ENCODE measurements at places on chromosomes 2 and 18.

DNA sequence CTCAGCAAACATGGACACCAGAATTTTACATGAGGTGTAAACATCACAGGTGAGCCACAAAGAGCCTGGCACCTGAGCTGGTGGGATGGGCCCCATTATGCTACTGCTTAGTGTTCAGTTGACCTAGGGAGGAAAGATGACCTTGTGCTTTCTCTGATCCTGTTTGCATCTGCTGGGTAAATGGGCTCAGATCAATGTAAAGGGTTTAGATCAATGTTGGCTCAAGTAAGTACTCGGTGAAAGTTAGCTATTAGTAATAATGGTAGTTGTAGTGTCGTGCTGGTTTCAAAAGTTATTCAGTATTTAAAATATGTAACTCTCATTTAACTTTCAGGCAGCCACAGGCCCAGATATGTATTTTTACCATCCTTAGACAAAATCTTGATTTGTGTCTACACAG is 19.8 kb downstream of the ABHD3 start:
- DNase-seq: no peak

DNA sequence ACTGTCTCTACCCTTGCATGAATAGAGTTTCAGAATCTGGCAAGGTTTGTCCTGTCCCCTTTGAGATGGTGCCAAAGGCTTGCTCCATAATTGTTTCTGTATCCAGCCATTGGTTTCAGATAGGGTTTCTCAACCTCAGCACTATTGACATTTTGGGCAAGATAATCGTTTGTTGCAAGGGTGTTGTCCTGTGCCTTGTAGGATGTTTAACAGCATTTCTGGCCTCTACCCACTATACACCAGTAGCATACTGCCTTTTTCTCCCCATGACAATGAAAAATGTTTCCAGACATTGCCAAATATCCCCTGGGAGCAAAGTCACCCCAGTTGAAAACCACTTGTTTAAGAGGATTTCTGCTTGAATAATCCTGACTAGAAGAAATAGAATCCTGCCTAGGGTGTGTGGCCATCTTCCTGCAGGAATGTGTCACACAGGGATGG is 126.8 kb downstream of the CDC42EP3 start:
- no peak for DNase-seq

- peak; percentile 18 for DNase-seq
Observed at GRCh38 chr2:38146907-38147307, 71.0 kb upstream of the CYP1B1 start.

DNA sequence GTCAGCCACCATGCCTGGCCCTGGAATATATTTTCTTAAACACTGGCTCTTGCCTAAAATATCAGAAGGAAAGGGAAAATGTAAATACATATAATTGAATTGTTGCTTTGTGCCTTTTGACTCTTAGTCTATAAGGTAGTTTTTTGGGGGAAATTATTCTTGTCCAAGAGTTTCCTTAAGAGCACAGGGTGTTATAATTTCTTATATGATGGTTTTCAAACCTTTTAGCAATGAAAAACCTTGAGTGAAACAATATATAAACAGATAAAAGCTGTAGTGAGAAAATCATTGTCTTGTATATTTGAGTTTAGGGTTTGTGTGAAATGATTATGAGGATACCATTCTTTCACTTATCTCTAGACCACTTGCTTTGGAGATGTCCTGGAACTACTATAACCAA is 40.2 kb downstream of the DDX1 start:
- DNase-seq: no peak

DNA sequence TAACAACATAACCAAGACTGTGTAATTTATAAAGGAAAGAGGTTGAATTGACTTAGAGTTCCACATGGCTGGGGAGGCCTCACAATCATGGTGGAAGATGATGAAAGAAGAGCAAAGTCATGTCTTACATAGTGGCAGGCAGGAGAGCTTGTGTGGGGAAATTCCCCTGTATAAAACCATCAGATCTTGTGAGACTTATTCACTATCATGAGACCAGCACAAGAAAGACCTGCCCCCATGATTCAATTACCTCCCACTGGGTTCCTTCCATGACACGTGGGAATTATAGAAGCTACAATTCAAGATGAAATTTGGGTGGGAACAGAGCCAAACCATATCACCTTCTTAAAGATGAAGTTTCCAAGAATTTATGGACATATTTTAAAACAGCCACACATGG is 2.5 kb upstream of the IL36RN start:
- DNase-seq: no peak

- no peak for DNase-seq
Observed at GRCh38 chr2:8790739-8791162, 46.7 kb downstream of the KIDINS220 start.

DNA sequence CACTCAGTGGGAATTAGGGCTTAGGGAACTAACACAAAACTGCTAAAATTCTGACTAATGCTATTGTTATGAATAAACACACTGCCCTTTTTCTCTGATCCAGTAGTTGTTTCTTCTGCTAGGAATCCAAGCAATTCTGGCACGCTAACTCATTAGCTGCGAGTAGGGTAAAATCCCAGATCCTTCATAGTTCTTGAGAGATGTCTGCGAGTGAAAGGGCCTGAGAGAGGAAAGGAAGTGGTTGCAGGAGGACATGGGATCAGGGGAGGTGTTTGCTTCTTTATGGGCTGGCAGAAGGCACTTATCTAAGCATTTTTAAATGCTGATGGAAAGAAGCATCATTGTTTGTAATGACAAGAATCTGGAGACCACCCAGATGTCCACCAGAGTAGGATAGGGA is 9.4 kb downstream of the MAP3K19 start:
- DNase-seq: no peak

- no peak for DNase-seq
Observed at GRCh38 chr2:6657136-6657535, 208.6 kb downstream of the CMPK2 start.

DNA sequence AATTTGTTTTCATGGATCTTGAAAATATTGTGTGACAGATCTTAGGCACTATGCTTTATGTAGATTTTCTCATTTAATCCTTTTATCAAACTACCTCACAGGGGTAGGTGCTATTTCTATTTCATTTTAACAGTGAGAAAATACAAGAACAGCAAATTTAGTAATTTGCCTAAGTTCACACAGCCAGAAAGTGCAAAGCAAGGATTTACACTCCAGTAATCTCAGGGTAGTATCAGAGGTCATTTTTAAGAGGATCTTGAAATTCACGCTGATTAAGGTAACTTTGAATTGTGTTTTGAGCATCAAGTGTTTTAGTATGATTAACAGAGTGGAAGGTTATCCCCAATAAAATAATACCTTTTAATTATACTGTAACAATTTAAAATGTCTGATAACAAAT is 10.1 kb upstream of the KCNJ3 start:
- no peak for DNase-seq

GRCh38 chr2:217452928-217453327 is 549.9 kb downstream of the TNS1 start:
- DNase-seq: no peak

Data from DMS53 (cell line).